ENCODE measurements at places on chromosomes 11 and 22. TPM values are rescaled to one million over a fixed set of nuclear protein-coding genes. Genes with fewer than 3 reads are reported as not detected.

GRCh38 chr22:44917372-44918165 lies 92.2 kb downstream of the PHF21B start:
- DNase-seq: no peak

SLC7A4 gene
- total RNA-seq: not detected

GRCh38 chr22:30206944-30207343 lies 39.6 kb downstream of the LIF start:
- no peak for DNase-seq

RAG1 gene
- 3.9 TPM for total RNA-seq

GRCh38 chr11:61960532-61960931 lies 6.9 kb downstream of the FTH1 start:
- no peak for DNase-seq

- DNase-seq: no peak
These were observed 36.0 kb upstream of the EED start for GRCh38 chr11:86208572-86208971.

DNA sequence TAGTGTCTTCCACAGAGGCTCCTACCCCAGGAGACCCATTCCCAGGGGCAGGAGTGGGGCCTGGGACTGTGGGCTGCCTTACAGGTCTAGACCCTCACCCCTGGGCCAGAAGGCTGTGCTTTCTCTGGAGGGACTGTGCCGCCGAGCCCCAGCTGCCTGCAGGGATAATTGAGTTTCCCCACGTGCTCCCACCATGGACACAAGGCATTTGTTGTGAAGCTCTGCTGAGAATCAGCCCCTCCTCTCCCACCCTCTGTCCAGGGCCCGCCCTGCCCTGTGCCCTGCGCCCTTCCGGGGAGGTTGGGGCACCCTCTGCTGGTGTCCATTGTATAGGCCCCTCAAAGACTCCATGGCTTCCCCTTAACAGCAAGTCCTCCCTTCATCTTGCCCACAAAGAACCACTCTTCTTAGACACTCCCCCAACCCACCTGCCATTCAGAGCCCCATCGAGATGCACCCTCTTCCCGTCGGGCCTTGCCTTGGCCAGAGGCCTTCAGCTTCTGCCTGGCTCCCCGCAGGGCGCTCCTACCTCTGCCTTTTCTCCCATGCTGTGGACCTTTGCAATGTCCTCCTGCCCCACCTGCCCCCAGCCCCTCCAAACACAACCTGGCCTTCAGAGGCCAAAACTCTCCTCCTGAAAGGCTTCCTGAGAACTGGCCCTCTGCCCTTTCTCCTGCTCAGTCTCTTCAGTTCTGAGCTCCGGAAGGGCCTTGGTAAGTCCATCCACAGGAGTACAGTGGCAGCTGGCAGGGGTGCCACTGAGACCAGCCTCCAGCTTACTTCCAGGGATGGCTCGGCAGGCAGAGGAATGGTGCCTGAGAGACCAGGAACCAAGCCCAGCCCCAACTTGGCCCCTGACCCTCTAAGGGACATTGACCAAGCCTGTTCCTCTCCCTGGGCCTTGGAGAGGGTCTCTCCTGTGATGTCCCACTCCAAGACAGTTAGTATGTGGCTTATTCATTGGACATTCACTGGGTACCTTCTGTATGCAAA lies 22.4 kb downstream of the DUSP8 start:
- no peak for DNase-seq

DNA sequence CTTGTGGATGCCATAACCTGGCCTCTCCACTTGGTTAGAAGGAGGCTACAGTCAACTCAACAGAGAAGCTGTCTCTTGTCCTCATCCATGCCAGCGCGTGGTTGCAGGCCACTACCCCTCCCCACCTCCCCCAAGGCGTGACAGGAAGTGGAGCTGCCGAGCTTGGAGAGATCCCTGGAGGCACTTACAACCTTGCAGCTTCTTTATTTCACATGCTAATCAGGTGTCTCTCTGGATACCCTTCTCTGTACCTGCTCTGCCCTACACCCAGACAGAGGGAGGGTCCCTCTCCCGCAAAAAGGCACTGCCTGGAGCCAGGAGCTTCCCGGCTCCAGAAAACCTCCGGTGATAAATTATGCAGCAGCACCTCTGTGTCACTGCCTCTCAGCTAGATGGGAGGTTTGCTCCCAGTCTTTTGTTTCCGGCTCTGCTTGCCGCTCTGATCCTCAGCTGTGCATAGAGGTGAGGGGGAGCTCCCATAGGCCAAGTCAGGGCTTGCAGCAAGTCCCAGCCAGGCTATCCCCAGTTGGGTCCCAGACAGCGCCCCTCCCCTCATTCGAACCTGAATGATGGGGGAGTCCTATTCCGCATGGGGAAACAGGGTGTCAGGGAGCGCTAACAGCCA lies 5.7 kb downstream of the LRP4 start:
- peak; percentile 27 for DNase-seq

DNA sequence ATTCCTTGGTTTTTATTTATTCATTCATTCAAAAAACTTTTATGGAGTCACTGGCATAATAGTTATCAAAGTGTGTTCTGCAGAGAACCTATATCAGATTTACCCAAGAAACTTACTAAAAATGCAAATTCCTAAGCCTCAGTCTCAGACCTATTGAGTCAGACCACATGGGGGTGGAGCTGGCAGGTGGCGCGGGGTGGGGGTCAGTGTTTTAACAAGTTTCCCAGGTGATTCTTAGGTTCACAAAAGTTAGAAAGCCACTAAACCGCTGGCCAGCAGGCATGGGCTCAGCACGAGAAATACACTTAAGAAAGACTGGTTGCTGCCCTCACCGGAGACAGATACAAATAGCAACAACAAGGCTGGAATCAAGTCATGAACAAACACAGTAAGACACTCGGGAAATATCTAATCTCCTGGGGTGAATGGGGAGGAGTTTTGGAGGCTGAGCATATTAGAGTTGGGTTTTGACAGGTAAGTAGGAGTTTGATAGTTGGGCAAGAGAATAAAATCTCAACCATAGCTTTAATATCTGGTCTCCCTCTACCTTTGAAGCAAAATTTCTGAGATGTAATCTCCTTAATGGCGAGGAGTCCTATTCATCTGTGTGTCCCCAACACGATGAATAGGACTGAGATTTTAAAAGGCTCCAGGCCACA lies 167.5 kb upstream of the NECTIN1 start:
- DNase-seq: no peak

DNA sequence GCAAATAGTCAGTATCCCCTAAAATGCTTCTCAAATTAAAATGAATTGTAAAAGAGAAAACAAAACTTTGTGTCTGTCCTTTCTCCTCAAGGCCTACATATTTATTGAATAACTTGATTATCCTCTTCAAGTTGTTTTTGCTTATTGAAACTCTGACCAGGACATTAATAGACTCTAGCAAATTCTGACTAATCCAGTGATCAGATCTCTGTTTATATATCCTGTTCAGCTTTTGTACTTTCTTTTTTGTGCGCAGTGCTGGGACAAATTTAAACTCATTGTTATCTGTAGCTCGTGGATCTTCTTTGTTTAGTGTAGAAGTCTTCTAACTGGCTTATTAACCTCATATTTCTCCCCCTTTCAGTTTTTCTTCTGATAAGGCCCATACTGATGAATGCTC lies 139.9 kb upstream of the SORL1-AS1 start:
- DNase-seq: no peak

CABP4 gene
- total RNA-seq: not detected

CDC42EP2 gene
- 37.7 TPM for total RNA-seq

DNA sequence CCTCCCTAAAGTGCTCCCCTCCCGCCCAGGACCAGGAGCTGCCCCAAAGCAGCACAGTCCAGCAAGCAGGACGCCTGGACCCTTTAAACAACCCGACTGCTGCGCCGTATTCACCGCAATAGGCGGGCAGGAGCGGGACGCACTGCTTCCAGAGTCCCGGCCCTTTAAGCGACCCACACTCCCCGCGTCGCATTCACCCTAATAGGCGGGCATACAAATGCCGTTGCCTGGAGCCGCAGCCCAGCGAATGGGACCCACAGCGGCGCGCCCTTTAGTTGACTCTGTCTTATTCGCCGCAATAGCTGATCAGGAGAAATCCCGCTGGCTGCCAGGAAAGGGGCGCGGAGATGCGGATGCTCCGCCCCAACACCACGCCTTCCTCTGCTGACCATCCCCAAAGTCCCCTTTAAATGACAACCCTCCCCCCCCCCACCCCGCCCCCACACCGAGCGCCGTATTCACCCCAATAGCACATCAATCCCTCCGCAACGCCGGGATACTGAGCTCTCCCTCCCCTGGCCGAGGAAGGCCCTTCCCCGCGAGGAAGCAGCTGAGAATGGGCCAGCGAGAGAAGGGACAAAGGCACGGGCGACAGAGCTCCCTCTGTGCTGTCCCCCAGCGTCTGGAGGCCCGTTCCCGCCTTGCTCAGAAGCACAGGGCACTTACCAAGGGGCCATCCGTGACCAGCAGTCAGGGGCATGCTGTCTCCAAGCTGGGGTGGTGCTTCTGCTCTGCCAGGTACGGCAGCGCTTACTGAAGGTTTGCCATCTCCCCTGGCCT lies 4.7 kb downstream of the OSBPL5 start:
- peak; percentile 80 for DNase-seq

GRCh38 chr11:57432714-57433163 lies 5.8 kb upstream of the SLC43A3 start:
- no peak for DNase-seq
